ENCODE measurements at places on chromosomes 2 and 18.

DNA sequence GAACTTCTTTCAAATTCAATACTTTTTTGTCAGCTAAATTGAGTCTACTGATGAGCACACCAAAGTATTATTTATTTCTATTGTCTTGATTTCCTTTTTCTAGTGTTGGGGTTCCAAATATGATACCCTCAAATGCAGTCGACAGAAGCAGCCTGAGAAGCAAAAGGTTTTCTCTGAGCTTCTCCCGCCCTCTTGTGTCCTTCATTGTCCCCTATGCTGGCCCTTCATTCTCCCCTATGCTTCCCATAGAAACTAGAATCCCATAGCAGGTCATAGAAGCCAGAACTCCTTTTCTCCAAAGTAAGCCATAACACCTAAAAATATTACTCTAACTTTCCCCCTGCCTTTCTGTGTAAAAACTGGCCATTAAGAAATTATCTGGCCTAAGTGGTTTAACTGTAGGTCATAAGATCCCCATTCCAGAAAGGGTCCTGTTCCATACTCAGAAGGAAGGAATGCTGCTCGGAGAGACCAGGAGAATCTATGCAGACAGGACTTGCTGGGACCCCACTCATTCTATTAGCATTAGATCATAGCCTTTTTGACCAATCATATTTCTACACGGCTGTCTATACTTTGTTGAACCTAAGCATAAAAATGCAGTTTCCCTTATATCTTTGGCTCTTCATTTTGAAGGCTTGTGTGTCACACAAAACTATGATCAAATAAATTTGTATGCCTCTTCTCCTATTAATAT is 764.6 kb upstream of the PKDCC start:
- DNase-seq: no peak

GRCh38 chr2:180473456-180473855 is 466.4 kb upstream of the CWC22 start:
- DNase-seq: no peak

GRCh38 chr2:44851518-44851917 is 90.0 kb upstream of the SIX3 start:
- no peak for DNase-seq

DNA sequence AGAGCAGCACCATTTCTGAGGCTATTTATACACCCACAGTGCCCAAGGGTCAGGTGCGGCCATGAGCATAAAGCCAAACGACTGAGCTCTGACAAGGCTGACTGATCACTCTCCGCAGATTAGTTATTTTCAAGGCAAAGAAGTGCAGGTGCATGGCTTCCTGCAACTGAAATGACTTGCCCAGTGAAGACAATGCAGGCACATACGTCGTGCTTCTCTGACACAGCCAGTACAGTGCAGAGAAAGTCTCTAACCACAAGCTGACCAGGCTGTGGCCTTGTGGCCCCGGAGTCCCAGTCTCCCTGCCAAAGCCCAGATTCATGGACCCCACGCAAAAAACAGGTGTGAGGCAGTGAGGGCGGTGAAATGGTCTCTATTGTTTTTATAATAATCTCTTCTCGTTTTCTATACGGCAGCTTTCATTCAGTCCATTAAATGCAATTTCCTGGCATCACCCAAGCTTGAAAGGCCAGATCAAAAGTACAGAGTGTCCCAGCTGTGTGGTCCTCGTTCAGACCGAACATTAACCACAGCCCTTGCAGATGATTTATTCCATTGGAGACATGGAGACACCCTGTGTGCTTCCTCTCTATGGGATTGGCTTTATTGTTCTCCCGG is 447.0 kb upstream of the ID2 start:
- no peak for DNase-seq

DNA sequence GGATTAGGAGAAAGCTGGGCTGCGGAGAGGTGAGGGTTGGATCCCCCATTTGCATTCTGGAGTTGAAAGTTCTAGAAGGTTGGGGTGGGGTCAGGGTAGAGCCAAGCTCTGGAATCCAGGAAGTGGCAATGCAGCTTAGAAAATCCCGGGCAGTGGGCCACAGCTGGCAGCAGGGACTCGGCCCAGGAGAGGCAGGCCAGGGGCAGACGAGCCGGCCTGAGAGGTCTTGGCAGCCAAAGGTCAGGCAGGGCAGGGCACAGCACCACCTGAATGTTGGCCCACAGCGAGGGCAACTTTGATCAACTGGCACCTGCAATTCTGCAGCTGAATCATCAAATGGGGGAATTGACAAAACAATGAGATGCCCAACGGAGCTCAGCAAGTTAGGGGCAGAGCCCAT is 139.2 kb downstream of the INHBB start:
- no peak for DNase-seq

- no peak for DNase-seq
These were observed 82.8 kb downstream of the TMEM18 start for GRCh38 chr2:594297-594949.

DNA sequence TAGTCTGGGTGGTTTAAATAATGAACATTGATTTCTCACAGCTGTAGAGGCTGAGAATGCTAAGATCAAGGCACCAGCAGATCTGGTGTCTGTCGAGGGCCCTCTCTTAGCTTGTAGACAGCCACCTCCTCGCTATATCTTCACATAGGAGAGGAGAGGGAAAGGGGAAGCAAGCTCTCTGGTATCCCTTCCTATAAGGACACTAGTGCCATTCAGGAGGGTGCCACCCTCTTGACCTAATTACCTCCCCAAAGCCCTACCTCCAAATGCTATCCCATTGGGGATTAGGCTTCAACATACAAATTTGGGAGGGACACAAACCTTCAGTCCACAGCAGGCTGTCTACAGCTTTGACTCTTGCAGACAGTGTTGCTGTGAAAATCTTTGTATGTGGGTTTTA is 76.7 kb downstream of the BOLA3 start:
- no peak for DNase-seq

GRCh38 chr2:10467401-10467800 is 19.3 kb upstream of the ODC1 start:
- no peak for DNase-seq

GRCh38 chr2:100761365-100761764 is 58.6 kb upstream of the NPAS2 start:
- no peak for DNase-seq

DNA sequence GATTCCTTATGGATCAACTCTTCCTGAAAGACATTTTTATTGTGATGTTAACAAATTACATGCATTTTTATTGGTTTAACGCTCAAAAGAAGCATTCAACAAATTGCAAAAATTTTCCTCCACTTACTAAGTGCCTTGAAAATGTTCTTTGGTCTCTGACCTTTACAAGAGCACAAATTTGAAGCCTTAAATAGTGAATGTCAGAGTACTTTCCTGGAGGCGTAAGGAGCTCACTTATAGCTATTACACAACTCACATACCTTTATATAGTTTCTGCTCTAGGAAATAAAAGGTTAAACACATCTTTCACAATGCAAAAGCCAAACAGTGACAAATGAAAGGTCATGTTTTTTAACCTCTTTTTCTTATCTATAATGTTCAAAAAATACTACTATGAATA is 405.7 kb upstream of the ZNF804A start:
- no peak for DNase-seq

- no peak for DNase-seq
These were observed 15.8 kb downstream of the C18orf63 start for GRCh38 chr18:74331404-74331803.

GRCh38 chr2:224994242-224994823 is 47.9 kb downstream of the DOCK10 start:
- no peak for DNase-seq

DNA sequence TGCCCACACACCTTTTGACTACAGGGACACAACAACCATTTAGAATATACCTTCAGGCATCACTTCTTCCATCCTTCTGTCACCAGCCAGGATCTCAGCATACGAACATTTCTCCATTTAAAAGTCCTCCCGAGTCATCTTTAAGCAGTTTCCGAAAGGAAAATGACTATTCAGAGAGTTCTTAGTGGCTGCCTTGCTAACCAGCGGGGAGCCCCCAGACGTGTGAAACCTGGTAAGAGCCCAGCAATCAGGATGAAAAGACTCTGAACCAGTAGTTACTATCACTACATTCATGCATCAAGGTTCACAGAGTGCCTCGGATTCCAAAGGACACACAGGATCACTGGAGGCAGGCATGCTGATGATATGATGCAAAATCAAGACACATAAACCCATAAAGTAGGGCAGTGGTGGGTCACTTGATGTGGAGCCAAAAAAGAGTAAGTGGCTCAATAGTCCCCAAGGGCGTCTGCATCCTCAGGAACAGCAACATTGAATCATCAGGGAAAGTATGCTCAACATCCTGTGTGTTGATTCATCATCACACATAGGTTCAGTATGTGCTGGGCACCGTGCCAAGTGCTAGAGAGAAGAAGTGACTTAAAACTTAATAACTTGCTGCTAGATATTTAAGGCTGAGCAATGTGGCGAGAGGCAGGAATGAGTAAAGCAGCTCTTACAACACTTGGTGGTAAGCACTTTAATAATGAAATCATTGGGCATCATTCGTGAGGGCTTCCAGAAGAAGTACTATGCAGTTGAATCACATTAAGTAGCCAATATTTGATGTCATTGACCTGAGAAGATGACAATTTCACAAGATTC is 4.4 kb downstream of the CCL20 start:
- DNase-seq: no peak

- DNase-seq: no peak
These were observed 128.8 kb upstream of the TRIB2 start for GRCh38 chr2:12587729-12588522.

DNA sequence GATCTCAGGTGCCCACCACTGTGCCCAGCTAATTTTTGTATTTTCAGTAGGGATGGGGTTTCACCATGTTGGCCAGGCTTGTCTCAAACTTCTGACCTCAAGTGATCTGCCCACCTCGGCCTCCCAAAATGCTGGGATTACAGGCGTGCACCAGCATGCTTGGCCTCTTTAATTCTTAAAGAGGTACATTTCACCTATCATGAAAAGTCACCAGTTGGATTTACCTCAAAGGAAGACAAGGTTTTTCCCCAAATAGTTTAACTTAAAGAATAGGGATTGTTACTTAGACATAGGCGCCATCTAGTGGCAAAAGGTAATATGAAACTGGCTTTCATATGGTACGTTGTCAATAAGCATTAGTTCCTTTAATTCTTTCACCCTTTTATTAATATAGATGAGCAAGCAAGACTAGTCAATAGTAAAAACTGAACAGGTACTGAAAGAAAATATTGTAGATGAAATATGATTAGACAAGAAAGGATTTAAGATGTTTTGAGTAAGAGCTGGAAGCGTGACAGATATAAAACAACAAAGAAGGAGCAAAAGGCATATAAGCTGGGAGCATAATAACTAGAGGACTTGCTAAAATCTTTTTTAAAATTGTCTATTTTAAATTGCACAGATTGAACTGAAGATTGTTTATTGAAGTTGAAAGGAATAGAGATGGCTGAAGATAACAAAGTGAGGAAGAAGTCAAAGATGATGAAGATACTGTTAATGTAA is 35.0 kb upstream of the PSMD14 start:
- no peak for DNase-seq

DNA sequence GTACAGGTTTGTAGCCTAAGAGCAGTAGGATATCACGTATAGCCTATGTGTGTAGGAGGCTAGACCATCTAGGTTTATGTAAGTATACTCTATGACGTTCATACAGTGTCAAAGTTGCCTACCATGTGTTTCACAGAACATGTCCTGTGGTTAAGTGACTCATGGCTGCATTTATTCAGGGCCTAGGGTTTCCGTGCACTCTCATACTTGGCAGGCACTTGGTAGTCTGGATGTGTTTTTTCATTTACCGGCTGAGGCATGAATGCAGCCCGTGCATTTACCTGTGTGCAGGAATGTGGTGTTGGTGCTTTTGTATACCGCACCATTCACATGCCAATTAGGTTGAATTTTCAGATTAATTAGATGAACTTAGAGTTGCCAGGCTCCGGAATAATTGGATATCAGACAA is 43.4 kb downstream of the MYL12B start:
- DNase-seq: no peak

DNA sequence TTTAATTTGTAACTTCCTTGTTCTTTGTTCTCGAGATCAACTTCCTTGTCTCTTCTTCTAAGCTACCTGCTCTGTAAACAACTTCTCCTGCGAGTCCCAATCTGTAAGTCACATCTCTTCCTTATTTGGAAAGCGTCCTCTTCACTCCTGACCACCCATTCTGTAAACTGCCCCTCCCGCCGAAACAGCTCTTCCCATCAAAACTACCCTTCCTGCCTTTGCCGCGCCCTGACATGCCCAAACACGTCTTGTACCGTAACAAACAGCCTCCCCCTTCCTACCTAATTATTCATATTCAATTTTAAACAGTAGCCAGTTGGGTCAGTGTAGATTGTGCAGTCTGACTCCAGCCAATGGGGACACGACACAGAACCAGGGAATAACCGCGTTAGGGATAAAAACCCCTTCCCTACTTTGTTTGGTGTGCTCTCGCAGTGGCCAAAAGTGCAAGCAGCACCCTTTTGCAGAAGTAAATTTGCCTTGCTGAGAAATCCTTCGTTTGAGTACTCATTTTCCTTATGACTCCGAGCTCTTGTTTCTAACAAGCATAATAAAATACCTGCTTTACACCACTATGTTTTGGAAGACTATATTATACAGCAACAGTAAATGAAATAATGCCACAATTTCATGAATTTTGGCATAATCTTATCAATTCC is 39.8 kb downstream of the PIAS2 start:
- no peak for DNase-seq

DNA sequence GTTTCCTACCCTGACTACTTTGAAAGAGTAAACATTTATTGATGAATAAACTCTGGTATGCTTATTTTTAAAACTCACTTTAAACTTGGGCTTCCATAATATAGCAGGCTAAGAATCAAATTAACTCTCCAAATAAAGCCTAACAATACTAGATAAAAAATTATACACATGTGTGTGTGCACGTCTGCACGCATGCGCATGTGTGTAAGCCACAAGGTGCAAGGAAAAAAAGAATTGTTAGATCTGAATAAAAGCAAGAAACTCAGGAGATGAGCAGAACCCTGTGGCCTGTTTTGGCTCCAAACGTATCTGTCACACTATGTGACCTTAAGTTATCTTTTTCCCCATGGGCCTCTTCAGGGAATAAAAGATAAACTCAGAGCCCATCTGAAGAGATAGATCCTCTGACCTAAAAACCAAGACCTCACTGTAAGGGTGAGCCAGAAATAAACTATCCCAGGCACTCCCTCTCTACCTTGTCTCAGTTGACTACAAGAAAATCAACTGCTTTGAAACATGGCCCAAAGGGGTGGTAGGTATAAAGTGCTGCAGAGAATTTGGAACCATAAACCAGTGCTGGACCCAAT is 6.3 kb downstream of the HDHD2 start:
- DNase-seq: no peak

Measured in activated CD8-positive, alpha-beta memory T cell treated with anti-CD3 and anti-CD28 coated beads for 4 hours (primary cell).